ENCODE measurements at places on chromosomes 5 and 9. TPM values are rescaled to one million over a fixed set of nuclear protein-coding genes. Genes with fewer than 3 reads are reported as not detected.

TMEM215 gene
- total RNA-seq: not detected

SPINK1 gene
- total RNA-seq: not detected

ANKRA2 gene
- 22.0 TPM for total RNA-seq

SPATA31A3 gene
- total RNA-seq: not detected

PAX5 gene
- 1.1 TPM for total RNA-seq

PDGFRB gene
- 0.74 TPM for total RNA-seq

IRX2 gene
- not detected for total RNA-seq

SEMA5A gene
- not detected for total RNA-seq

IL4 gene
- total RNA-seq: 1.4 TPM

DMGDH gene
- 0.45 TPM for total RNA-seq

PCDHB15 gene
- total RNA-seq: not detected

SOHLH1 gene
- total RNA-seq: not detected

CNTLN gene
- total RNA-seq: 0.43 TPM

- H3K4me3 ChIP-seq: no peak overlapping the region
- DNase-seq: no peak
Observed at GRCh38 chr9:37682951-37683350, 32.2 kb downstream of the FRMPD1 start.

DNA sequence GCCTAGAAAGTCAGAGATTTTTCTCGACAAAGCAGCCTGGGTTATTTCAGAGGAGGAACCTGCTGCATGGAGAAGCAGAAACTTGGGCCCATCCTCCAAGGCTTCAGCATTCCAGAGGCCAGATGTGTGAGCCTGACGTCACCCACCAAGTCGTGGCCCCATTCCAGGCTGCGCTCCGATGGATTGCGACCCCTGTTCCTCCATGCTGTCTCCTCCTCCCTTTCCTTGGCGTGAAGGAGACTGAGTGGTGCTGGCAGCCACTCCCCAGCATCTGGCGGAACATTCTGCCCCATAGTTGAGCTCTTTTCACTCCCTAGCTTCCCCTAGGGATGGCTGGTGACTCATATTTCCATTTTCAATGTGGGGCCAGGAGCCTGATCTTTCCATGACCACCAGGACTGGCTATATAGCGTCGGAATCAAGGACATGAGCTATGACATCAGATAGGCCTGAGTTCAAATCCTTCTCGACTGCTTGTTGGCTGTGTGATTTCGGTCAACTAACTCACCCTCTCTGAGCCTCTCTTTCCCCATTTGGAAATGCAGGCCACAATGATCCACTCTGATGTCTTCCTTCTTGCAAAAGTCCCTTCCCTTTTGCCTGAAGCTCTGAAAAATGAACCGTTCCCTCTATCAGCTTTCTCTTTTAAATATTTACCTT is 24.5 kb upstream of the DUSP1 start:
- no peak overlapping the region for H3K4me3 ChIP-seq
- H3K27me3 ChIP-seq: no peaks in the 10 kb centered on the region
- H3K27ac ChIP-seq: no peak overlapping the region
- H3K36me3 ChIP-seq: no peaks in the 10 kb centered on the region

GRCh38 chr5:116176121-116176520 is 91.3 kb downstream of the COMMD10 start:
- no peak overlapping the region for H3K4me3 ChIP-seq
- no peaks in the 10 kb centered on the region for H3K27me3 ChIP-seq
- H3K36me3 ChIP-seq: peaks cover 10% of the 10 kb centered on the region
- no peak for DNase-seq
- H3K27ac ChIP-seq: no peak overlapping the region
- H3K4me1 ChIP-seq: no peaks in the 10 kb centered on the region

DNA sequence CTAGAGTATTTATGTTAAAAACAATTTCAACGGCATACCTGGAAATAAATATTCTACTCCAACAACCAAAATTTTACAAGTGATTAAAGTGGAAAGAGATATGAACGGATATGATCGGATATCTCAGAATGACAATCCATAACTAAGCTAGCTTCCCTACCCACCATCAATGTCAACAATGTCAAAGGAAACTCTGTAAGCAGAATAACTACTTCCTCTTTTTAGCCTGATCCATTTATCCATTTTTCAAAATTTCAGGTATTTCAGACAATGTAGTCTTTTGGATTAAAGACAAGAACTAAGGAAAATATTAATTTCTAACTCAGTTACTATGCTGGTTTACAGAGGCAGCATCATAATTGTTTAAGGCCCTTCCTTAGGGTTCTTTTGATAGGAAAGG is 188.7 kb downstream of the DENND1A start:
- no peaks in the 10 kb centered on the region for H3K36me3 ChIP-seq
- DNase-seq: no peak
- H3K27ac ChIP-seq: no peak overlapping the region
- H3K4me1 ChIP-seq: peaks cover 6% of the 10 kb centered on the region

- H3K27me3 ChIP-seq: no peaks in the 10 kb centered on the region
- H3K4me1 ChIP-seq: peaks cover 59% of the 10 kb centered on the region
- peak overlapping the region; percentile 79 for H3K27ac ChIP-seq
- H3K4me3 ChIP-seq: peak overlapping the region; percentile 35
Observed at GRCh38 chr5:158431369-158432029, 572.6 kb upstream of the CLINT1 start.

DNA sequence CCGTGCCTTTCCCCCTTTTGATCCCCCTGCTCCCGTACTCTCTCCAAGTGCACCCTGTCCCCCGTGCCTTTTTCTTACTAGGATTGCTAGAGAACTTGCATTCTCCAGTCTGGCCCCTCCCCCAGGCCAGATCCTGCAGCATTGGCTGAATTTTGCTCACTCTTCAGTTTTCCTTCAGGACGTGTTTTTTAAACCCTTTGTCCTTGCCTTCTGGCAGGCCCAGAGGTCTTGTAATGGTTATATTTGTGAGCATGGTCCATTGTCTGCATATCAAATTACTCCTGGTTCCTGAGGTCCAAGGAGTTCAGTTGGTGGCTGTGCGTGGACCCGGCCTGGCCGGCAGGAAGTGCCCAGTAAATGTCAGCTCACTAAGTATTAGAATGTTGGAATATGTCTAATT is 606 bp downstream of the TBC1D13 start:
- DNase-seq: peak; percentile 15
- H3K27ac ChIP-seq: peak overlapping the region; percentile 85
- no peaks in the 10 kb centered on the region for H3K27me3 ChIP-seq
- peaks cover 7% of the 10 kb centered on the region for H3K36me3 ChIP-seq
- peaks cover 20% of the 10 kb centered on the region for H3K4me1 ChIP-seq
- H3K4me3 ChIP-seq: peak overlapping the region; percentile 93

DNA sequence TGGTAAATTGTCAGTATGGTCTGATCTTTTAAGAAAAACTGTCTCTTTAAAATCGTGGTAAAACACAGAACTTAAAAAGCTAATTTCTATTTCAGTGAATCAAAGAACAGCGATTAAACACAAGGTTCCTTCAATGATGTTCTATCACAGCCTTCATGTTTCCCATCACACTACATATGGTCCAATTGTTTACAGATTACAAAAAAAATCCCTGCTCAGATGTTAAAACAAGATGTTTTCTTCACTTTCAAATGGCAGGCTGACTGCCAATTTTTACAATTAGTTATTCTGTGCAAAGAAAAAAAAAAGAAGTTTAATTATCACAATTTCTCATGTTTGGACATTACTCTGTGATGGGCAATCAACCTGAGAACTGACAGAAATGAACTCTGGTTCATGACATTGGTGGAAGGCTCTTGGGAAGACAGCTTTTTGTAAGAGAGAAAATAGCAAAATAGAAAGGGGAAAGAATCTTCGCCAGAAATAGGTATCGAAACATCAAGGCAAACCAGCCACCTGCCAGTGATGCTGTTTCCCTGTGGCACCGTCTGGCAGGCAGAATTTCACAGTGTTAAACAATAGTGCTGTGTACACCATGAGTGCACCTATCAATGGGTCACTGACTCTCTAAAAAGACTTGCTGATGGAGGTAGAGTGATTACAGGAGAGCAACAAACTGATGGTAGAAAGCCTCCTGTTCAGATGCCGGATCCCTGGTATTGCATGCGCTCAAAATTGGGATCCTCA is 1020.0 kb upstream of the ARRDC3 start:
- H3K36me3 ChIP-seq: no peaks in the 10 kb centered on the region
- no peak overlapping the region for H3K27ac ChIP-seq
- H3K27me3 ChIP-seq: no peaks in the 10 kb centered on the region

DNA sequence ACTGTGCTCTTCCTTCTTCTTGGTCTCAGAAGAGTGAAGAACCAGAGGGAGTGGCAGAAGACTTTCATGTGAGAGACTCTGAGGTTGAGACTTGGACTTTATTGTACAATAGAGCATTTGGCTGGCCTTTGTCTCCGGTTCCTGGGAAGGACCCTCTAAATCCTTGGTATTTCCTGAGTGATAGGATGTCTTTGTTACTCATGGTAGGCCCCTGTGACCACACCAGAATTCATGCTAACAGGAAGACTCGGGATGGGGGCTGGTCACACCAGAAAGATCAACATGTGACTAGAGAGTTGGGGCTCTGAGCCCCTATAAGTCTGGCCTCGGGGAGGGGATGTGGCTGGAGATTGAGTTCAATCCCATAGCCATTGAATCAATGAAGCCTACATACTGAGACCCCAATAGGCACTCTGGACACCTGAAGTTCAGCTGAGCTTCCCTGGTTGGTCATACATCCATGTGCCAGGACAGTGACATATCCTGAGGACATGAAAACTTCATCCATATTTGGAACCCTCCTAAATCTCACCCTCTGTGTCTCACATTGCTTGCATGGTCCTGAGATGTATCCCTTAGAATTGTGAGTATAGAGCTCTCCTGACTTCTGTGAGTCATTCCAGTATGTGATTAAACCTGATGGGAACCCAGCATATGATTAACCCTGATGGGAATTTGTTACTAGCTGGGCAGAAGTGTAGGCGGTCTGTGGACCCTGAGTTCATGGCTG is 201.7 kb downstream of the GADD45G start:
- no peak for DNase-seq
- no peaks in the 10 kb centered on the region for H3K36me3 ChIP-seq
- H3K4me3 ChIP-seq: no peak overlapping the region
- H3K27ac ChIP-seq: no peak overlapping the region

- H3K36me3 ChIP-seq: no peaks in the 10 kb centered on the region
- no peak for DNase-seq
- H3K4me1 ChIP-seq: no peaks in the 10 kb centered on the region
- H3K27me3 ChIP-seq: no peaks in the 10 kb centered on the region
- no peak overlapping the region for H3K4me3 ChIP-seq
Observed at GRCh38 chr9:131847665-131848354, 107.9 kb upstream of the RAPGEF1 start.

DNA sequence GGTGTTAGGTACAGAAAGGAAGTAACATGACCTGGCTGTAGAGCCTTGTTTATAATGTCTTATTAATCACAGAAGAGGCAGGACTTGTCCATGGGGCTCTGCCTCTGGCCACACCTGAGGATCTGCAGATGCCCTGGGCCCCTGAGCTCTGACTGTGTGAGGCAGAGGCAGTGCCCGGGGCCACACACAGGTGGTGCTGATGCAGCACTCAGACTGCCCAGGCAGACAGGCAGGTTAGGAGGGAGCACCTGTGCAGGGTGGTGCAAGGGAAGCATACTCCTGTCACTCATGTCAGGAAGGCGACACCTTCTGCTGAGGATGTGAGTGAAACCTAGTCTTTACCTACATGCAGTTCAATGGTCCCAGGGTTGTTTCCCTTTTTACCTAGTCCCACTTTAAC is 88.7 kb downstream of the CFAP90 start:
- H3K27ac ChIP-seq: no peak overlapping the region
- H3K4me3 ChIP-seq: no peak overlapping the region
- DNase-seq: no peak
- H3K36me3 ChIP-seq: no peaks in the 10 kb centered on the region
- peaks cover 9% of the 10 kb centered on the region for H3K27me3 ChIP-seq

- H3K4me3 ChIP-seq: no peak overlapping the region
- H3K27ac ChIP-seq: peak overlapping the region; percentile 80
- no peaks in the 10 kb centered on the region for H3K27me3 ChIP-seq
- peaks cover 25% of the 10 kb centered on the region for H3K4me1 ChIP-seq
Observed at GRCh38 chr9:133956520-133957076, 35.5 kb downstream of the VAV2 start.

GRCh38 chr9:34454571-34455065 is 3.8 kb downstream of the FAM219A start:
- H3K27me3 ChIP-seq: peaks cover 2% of the 10 kb centered on the region
- H3K27ac ChIP-seq: no peak overlapping the region
- no peaks in the 10 kb centered on the region for H3K36me3 ChIP-seq
- peak; percentile 65 for DNase-seq
- H3K4me1 ChIP-seq: peaks cover 48% of the 10 kb centered on the region

DNA sequence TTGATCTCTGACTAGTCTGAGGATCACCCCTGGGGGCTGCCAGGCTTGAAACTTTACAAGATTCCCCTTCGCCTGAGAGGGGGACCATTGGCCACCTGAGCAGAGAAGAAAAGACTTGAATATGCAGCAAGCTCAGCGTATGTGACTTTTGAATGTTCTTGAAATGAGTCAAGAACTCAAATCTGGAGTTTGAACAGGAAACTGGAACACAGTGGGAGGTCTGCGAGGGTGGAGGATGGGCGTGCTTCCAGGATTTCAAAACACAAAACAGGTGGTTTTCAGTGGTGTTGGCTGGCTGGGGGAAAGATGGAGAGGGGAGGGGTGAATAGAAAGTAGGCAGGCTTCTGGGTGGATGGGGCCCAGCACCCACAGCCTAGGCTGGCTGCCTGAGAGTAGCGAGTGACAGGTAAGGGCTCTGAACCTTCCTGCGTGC is 40.6 kb downstream of the TMEM174 start:
- H3K27ac ChIP-seq: no peak overlapping the region
- no peak overlapping the region for H3K4me3 ChIP-seq
- peaks cover 90% of the 10 kb centered on the region for H3K27me3 ChIP-seq

- no peak overlapping the region for H3K27ac ChIP-seq
- DNase-seq: peak; percentile 74
- H3K27me3 ChIP-seq: peaks cover 7% of the 10 kb centered on the region
- H3K4me1 ChIP-seq: peaks cover 12% of the 10 kb centered on the region
- no peaks in the 10 kb centered on the region for H3K36me3 ChIP-seq
Observed at GRCh38 chr9:97388721-97389238, 23.1 kb upstream of the TDRD7 start.

GRCh38 chr5:79529110-79529509 is 15.2 kb upstream of the HOMER1 start:
- H3K27ac ChIP-seq: no peak overlapping the region
- H3K4me3 ChIP-seq: no peak overlapping the region
- DNase-seq: no peak
- no peaks in the 10 kb centered on the region for H3K27me3 ChIP-seq
- H3K36me3 ChIP-seq: peaks cover 9% of the 10 kb centered on the region

DNA sequence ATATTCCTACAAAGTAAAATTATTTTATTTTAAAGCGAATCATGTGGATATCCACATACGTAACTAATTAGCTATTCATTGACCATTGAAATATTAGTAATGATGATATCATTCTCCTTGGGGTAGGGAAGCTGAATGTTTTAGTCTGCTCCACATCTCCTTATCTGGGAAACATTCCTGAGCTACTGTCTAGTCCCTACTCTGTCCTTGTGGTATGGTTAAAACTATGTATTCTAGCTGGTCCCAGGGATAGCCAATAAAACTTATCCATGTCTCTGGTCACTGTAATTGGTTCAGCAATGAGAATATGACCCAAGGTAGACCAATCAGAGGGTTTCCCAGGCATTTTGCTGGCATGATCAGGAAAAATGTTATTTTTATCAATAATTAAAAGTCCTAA is 76.0 kb upstream of the DAP start:
- no peak for DNase-seq
- H3K4me1 ChIP-seq: no peaks in the 10 kb centered on the region
- no peak overlapping the region for H3K27ac ChIP-seq
- H3K36me3 ChIP-seq: no peaks in the 10 kb centered on the region
- H3K27me3 ChIP-seq: peaks cover 4% of the 10 kb centered on the region

GRCh38 chr5:55708732-55709131 is 3.4 kb downstream of the SLC38A9 start:
- H3K36me3 ChIP-seq: no peaks in the 10 kb centered on the region
- no peak overlapping the region for H3K27ac ChIP-seq
- H3K4me1 ChIP-seq: peaks cover 18% of the 10 kb centered on the region

All from activated CD8-positive, alpha-beta T cell treated with anti-CD3 and anti-CD28 coated beads for 36 hours (primary cell).